Activated CD8-positive, alpha-beta memory T cell treated with anti-CD3 and anti-CD28 coated beads for 48 hours (primary cell): ENCODE measurements at places on chromosomes 1 and 21.

GRCh38 chr1:62826901-62827300, 43.0 kb downstream of the ATG4C start:
- DNase-seq = no peak

- no peak for DNase-seq
Measured at GRCh38 chr1:48164571-48164970, 57.9 kb upstream of the SLC5A9 start.

DNA sequence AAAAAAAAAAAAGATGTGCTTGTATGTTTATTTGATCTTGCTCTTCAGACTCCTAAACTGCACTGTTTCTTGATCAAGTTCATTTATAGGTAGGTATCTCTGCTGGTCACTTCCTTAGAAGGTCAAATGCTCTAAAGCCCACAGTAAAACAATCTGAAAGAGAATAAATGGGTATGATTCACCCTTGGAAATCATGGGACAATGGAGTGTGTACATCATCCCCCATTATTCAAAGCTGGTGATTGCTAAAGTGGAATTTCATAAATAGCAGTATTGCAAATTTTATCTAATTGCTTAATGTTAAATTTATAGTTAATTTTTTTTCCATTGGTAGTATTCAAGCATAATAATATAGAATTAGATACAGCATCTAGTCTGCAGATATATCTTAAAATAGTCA, 53.4 kb downstream of the MIER1 start:
- DNase-seq = no peak

DNA sequence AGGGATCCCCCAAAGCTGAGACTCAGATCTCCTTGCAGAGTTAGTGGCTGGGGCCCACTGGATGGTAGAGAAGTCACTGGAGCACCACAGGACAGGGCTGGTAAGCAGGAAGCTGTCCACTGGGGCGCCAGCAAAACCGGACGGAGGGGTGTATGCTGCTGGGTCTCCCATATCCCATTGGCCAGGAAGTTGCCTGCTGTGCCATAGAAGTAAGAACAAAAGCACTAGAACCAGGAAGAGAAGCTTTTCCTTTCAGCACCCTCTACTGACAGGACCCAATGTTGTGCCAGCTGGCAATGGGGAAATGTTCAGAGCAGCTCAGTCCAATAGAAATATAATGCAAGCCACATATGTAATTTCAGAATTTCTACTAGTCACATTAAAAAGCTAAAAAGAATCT, 146.6 kb downstream of the SPATA46 start:
- no peak for DNase-seq

- no peak for DNase-seq
Measured at GRCh38 chr1:101022294-101022693, 3.3 kb downstream of the DPH5 start.

GRCh38 chr1:109677459-109677858, 9.6 kb downstream of the GSTM2 start:
- DNase-seq = no peak

- no peak for DNase-seq
Measured at GRCh38 chr1:44803312-44804095, 3.3 kb downstream of the PLK3 start.

- no peak for DNase-seq
Measured at GRCh38 chr1:23799570-23800399, 769 bp downstream of the GALE start.
